SK-MEL-5 (cell line): ENCODE measurements at places on chromosomes 3 and 15. TPM values are rescaled to one million over a fixed set of nuclear protein-coding genes. Genes with fewer than 3 reads are reported as not detected.

- no peak for DNase-seq
Observed at GRCh38 chr3:32460031-32460749, 42.5 kb downstream of the CMTM6 start.

DNA sequence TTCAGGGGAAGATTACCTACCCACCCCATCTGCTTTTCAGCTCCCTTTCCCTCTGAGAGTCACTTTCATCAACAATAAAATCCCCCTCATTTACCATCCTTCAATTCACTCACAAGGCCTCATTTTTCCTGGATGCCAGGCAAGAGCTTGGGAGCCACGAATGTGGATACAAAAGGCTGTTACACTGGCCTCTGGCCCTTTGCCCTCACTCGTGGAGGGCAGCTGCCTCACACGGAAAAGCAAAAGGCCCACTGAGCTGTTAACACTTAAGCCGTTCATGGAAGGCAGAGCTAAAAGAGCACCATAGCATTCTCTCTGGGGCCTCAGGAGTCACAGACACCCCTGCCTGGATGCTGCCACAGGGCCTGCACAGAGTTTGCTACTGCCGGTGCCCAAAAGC lies 102.4 kb upstream of the TUSC7 start:
- no peak for DNase-seq

GRCh38 chr3:113626503-113627371 lies 69.7 kb downstream of the USF3 start:
- peak; percentile 86 for DNase-seq

DNA sequence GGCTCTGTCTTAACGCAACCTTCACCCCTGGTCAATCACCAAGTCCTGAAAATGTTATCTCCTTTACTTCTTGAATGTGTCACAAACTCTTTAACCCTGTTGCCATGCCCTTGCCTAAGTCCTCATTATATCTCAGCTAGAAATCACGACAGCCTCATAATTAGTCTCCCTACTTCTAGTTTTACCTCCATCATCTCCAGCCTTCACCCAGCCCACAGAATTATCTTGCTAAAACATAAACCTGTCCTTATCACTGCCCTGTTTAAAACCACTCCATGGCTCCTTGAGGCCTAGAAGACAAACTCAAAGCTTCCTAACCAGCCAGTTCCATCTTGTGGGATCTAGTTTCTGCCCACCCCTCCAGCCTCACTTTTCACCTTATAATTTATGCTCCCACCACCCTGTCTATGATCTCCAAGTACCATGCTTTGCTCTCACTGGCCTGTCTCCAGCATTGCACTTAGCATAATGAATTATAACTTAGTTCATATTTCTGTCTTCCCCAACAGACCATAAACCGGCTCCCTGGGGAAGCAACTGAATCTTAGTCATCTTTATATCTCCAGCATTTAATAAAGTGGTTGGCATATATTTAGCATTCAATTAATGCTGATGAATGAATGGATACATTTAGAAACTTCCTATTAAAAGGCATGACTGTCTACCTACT lies 39.2 kb downstream of the GPR176 start:
- DNase-seq: no peak

DNA sequence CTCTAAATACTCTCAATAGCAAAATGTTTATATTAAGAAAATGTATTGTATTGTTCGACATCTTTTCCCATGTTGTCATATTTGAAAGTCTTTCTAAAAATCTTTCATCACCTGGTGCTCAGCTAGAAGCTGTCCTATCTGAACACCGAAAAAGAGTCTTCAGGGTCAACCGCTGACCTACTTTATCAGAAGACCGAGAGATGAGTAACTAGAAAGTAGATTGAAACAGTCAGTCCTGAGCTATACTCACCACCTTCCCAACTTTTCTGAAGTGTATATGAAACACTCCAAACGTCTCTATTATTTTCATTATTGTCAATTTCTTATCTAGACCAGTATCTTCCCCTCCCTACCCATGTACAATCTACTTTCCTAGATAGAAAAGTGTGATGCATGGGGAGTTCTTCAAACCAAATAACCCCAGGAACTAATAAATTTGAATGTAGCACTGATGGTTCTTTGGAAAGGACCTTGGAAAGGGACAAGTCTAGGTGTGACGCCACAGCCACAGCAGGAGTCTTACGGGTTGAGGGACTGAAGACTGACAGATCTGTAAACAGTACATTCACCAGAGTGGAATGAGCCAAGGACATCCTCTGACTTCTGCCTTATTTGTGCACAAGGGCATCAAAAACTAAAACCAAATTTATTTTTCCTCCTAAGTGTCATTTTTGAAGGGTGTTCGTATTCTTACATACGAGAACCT lies 58.6 kb downstream of the TMOD3 start:
- no peak for DNase-seq

DNA sequence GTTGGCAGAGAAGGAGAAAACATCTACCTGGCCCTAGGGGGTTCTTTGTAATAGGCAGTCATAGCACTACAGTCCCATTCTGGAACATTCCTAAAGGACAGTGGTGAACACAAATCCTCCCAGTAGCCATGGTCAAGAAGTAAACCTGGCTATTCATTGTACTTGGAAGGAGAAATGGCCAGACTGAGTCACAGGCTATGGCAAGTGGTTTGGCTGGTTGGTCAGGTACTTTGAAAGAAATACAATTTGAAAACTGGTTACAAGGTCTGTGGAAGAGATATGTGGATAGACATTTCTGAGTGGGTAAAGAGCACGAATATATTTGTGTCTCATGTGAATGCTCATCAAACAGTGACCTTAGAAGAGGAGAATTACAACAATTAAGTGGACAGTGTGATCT lies 33.0 kb upstream of the FAN1 start:
- DNase-seq: no peak

- DNase-seq: no peak
Observed at GRCh38 chr15:68347392-68347791, 69.8 kb downstream of the FEM1B start.

GRCh38 chr3:188270423-188270972 lies 116.5 kb downstream of the LPP start:
- peak; percentile 30 for DNase-seq

DNA sequence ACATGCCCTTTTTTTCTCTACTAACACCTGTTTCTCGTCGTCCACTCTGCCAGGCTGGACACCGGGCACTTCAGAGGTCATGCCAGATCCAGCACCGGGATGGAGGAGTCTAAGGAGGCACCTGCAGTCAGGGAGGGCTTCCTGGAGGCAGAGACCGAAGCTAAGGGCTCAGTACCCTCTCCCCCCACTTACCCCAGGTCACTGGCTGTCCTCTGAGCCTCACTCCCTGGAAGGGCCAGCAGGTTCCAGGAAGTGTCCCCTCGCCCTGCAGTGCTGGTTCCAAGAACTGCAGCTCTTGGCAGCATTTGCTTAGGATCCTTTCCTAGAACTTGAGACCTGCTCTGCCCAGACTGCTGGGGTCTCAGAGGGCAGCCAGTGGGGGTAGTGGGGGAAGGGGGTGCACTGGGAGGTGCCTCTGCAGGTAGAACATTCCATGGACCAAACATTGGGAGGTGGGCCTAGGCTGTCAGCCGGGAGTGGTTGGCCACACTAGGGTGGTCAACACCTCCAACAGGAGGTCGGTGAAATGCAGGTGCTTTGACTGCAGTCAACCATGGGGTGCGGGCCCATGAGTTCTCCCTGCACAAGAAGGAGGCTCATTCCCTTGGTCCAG lies 11.3 kb downstream of the CISH start:
- no peak for DNase-seq

GRCh38 chr3:20104167-20104661 lies 64.0 kb downstream of the KAT2B start:
- no peak for DNase-seq

GRCh38 chr3:4138786-4139431 lies 164.3 kb upstream of the SETMAR start:
- DNase-seq: no peak

- no peak for DNase-seq
Observed at GRCh38 chr15:40863660-40864270, 10.3 kb downstream of the RHOV start.

DNA sequence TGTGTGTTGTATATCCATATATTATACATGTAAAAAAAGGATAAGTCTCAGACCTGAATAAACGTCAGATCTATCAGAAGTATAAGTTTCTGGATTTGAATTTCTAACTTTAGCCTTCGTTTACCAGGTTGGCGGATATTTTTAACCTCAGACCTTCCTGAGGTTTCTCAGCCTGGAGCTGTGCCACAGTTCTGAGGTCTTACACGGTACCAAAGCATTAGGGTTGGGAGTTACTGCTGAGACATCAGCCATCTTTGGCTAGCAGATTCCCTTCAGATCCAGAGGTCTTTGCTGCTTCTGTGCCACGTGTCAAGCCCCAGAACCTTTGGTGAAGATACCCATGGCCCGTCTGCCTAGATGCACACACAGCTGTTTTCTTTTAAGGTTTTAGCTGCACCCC lies 84.7 kb downstream of the PPP2R3A start:
- no peak for DNase-seq

DNA sequence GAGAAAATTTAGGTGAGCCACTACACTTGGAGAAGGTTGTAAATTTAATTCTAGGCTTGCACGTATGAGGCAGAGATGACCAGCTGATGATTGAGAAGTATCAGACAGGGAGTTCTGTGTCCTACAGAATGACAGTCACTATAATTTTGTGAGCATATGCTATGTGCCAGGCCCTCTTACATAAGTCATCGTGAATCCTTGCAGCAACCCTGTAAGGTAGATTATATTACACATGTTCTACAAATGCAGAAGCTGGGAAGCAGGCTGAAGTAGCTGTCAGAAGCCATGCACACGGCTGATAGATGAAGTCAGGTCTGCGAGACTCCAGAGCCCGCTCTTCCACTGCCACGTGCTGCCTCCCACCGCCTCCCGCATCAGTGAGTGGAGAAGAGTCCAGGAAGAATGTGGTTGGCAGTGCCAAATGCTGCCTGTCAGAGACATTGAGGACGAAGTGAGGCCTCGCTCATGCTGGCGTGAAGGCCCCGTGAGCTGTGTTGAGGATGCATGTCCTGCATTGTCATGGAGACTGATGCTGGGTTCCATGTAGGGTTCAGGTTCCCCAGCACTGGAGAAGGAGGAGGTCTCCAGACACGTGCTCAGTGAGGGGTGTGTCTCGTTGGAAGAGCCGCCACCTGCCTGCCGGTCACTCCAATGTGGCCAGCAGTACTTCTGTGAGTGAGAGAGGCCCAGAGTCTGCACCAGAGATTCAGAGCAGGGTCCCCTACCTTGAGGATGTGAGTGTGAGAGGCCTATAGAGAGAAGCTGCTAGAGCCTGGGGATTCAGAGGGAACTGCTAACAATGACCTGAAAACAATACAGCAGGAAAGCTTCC lies 123.3 kb upstream of the PLXNA1 start:
- DNase-seq: no peak

- DNase-seq: no peak
Observed at GRCh38 chr15:39514933-39515332, 65.9 kb upstream of the THBS1 start.

DNA sequence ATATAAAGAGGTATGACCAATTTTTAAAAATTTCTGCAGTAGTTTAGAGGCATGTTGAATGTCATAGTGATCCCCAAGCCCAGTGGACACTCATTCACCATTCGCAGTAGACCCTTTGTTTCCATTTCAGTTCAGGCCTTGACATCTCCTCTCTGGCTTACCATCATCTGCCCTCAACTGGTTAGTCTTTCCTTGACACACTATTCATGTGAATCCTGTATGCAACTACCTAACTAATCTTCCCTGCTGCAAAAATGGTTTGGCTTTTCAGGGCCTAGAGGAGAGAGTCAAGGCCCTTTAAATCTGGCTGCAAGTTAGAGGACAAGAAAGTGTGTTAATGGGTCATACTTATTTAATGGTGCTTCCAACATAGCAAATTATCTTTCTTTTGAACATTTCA lies 10.9 kb downstream of the APH1B start:
- DNase-seq: peak; percentile 43

DNA sequence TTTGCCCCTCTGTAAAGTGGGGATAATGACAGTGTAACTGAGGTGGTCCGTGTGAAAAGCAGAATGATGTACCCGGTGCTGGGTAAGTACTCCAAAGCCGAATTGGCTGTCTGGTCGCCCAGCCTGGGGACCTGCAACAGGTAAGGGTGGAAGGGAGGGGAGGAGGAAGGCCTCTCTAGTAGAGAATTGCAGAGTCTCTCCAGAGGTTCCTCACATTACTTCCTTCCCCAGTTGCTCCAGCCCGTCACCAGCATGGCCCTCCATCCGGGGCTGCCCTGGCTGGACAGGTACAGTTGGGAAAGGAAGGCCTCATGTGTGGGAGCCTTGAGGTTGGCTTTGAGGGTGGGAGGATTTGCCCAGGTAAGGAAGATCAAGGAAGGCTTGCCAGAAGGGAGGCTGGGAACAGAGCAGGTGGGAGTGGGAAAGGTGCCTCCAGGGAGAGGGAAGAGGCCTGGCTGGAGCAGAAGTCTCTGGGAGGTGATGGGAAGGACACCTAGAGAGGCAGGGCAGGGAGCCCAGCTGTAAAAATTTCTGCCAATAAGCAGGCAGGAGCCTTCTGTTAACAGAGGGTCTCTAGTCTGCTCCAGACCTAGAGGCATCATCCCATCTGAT lies 1.7 kb upstream of the PSTPIP1 start:
- DNase-seq: no peak

GRCh38 chr3:46930166-46930944 lies 46.2 kb downstream of the CCDC12 start:
- DNase-seq: no peak

DNA sequence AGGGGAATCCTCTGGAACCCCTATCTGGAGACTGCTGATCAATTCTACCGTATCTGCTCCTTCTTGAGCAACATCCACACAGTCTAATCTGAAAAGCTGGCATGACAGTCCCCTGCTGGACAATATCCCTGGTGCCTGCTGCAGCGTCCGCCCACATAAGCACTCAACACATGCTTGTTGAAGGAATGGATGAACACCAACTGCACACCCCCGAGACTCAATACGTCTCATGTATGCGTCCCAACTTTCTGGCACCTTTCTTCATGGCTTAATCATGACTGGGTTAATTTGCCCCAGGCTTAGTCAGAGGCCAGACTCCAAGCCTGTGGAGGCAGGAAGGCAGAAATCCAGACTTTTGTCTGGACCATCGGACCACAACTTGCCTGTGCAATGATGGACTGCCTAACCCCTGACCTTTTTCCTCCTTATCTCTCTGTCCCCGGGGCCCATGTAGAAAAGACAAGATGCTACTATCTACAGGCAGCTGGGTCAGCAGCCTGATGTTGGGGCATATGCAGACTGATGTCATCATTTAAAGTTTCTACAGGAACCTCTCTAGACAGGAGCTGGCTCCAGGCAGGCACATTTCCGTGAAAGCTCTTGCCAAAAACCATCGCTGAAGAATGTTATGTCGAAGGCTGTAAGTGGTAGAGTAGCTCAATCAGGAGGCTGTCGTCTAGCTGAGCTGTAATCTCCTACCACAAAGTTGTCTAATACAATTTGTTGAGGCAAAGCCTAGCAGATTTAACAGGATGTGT lies 114.1 kb upstream of the TPM1 start:
- peak; percentile 11 for DNase-seq

The GJD2 gene
- total RNA-seq: not detected in 2 replicates

The SEMA7A gene
- total RNA-seq: 15.5 and 20.9 TPM in 2 replicates

The GANC gene
- total RNA-seq: 19.3 and 19.5 TPM in 2 replicates

The ITIH3 gene
- 0.26 TPM in 1 of 2 replicates, not detected in the other for total RNA-seq

The TMC3 gene
- total RNA-seq: not detected in 2 replicates

The TBCCD1 gene
- 17.1 and 18.5 TPM in 2 replicates for total RNA-seq

The MKRN2OS gene
- not detected in 2 replicates for total RNA-seq

The MPI gene
- total RNA-seq: 70.2 and 93.5 TPM in 2 replicates

The CCDC54 gene
- total RNA-seq: not detected in 2 replicates

The SMCO1 gene
- total RNA-seq: not detected in 2 replicates
